Trophoblast cell (in vitro differentiated cells and primary cell): ENCODE measurements at places on chromosomes 7 and 10.

GRCh38 chr10:1147810-1148209 is 91.6 kb downstream of the WDR37 start:
- no peak for DNase-seq
- H3K36me3 ChIP-seq, result no peaks in the 10 kb centered on the region
- no peak overlapping the region for H3K4me3 ChIP-seq
- H3K4me1 ChIP-seq, result no peaks in the 10 kb centered on the region
- no peaks in the 10 kb centered on the region for H3K27me3 ChIP-seq

DNA sequence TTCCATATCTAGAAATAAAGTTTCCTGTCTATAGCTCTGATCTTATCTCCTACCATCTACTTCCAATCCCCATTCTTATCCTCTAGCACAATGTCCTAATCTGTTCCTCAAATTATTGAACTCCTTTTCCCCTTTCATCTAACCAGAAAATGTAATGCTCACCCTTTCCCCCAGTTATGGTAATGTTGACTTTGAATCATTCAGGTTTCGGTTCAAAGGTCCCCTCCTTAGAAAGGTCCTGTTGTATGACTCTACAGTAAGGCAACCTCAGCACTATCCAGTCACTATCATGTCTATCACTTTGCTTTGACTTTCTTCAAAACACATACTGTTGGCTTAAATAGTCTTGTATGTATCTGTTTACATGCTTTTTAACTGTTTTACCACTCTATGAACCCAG is 264.2 kb upstream of the PCDH15 start:
- H3K27me3 ChIP-seq, result no peaks in the 10 kb centered on the region
- H3K27ac ChIP-seq, result no peak overlapping the region
- no peak for DNase-seq
- no peak overlapping the region for H3K4me3 ChIP-seq
- no peaks in the 10 kb centered on the region for H3K4me1 ChIP-seq

DNA sequence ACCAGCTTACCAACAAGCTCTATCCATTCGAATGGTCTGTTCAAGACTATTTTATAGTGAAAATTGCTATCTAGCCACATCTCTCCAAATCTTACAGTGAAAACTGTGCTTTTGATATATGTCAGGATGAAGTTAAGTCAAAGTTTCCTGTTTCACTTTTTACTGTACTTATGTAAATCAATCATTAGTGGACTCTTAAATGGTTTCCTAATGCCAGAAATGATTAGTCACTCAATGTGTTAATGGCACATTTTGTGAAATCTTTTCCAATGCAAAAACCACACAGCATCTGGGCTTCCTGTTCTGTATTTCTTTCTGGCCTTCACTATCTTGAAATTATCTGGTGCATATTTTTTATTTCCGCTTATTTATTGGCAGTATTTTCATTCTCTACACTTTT is 87.3 kb upstream of the STEAP1B start:
- H3K27me3 ChIP-seq, result no peaks in the 10 kb centered on the region
- no peak overlapping the region for H3K27ac ChIP-seq
- H3K4me1 ChIP-seq, result peaks cover 22% of the 10 kb centered on the region
- no peak for DNase-seq

DNA sequence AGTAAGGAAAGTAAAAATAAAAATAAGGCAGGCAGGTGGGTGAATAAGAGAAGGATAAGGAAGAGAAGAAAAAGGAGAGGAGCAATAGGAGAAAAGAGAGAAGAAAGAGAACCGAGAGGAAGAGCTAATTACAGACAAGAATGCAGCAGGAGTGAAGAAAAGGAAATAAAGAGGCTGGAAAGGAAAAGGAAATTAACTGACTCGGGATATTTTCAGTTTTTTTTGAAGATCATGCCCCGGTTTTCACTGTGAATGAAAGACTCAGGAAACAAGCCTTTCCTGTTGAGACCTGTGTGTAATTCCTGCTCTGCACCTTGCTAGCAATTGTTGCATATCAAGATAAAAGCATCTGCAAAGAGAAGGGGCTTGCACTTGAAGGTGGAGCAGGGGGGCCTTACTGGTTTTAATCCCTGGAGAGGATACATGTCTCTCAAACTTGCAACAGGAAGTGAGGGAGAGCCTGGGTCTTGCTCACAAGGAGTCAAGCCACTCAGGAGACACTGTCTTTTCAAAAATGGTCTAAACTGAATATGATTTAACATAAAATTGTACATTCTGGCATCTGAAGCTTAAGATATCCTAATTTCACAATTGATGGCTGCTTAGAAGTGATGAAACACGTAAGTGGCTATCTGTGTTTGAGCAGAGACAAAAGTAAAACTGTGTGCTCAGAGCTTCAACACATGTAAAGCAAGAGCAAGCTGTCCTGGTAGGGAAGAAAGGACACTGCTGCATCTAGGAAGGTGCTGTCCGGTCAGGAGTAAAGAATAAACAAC is 157.6 kb downstream of the FAM107B start:
- no peaks in the 10 kb centered on the region for H3K27me3 ChIP-seq
- H3K27ac ChIP-seq, result no peak overlapping the region
- H3K4me1 ChIP-seq, result no peaks in the 10 kb centered on the region
- DNase-seq, result no peak
- no peak overlapping the region for H3K4me3 ChIP-seq

- no peaks in the 10 kb centered on the region for H3K27me3 ChIP-seq
- no peak for DNase-seq
- no peak overlapping the region for H3K27ac ChIP-seq
- no peaks in the 10 kb centered on the region for H3K4me1 ChIP-seq
- H3K4me3 ChIP-seq, result no peak overlapping the region
Measured at GRCh38 chr7:96962221-96962885, 43.0 kb upstream of the DLX6 start.

DNA sequence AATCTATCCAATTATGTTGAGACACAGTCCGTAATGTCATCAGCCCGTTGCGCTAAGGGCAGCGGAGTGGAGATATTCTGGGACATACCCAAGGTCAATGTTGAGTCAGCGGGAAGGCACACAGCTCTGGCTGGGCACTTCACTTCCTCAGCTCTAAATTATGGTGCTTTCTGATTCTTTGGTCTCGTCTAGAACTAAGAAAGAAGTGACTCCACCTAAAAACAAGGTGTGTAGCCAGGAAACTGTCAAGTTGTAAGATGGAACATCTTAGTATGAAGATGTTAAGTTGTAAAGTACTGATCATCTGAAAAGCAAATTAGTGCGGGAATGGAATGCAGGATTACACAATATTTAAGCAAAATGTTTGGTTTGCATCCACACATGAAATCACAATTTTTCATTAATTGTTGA is 43.1 kb downstream of the BAIAP2L1 start:
- no peaks in the 10 kb centered on the region for H3K27me3 ChIP-seq
- peaks cover 4% of the 10 kb centered on the region for H3K36me3 ChIP-seq
- peaks cover 30% of the 10 kb centered on the region for H3K4me1 ChIP-seq

DNA sequence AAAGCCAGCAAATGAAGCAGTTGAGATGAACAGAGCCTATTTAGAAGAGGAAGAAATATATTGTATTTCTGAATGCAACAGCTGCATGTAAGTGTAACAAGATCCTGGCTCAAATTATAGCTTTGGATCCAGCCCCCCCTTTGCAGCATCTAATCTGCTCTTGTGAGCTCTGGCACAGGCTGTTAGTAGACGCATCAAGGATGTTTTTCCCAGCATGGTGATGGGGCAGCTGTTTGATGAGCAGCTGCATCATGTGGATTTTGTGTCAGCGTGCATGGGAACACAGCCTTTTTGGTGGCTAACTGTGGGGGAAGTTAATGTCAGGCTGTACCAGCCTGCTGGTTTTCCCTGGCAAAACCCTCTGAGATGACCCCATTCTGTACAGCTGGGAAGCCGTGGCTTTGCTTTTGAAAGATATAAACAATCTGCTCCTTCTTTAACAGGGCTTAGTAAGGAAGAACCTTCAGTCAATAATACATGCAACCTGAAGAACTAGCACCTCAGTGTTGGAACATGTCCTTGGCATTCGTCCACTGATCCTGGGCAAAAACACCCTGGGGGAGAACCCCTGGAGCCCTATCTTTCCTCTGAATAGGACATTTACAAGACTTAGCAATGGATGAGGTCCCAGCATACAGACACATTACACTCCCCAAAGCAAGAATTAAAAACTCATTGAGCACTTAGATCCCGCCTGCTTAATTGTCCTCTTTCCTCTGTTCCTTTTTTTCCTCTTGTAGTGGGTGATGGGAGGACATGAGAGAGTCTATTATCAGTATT is 70.6 kb downstream of the NPS start:
- DNase-seq, result no peak
- H3K4me3 ChIP-seq, result no peak overlapping the region
- no peaks in the 10 kb centered on the region for H3K27me3 ChIP-seq
- no peaks in the 10 kb centered on the region for H3K36me3 ChIP-seq
- H3K4me1 ChIP-seq, result no peaks in the 10 kb centered on the region

- H3K4me1 ChIP-seq, result no peaks in the 10 kb centered on the region
- DNase-seq, result no peak
- H3K4me3 ChIP-seq, result no peak overlapping the region
- no peak overlapping the region for H3K27ac ChIP-seq
- H3K36me3 ChIP-seq, result no peaks in the 10 kb centered on the region
Measured at GRCh38 chr10:117603081-117603480, 60.5 kb downstream of the EMX2 start.

- no peak overlapping the region for H3K4me3 ChIP-seq
- H3K36me3 ChIP-seq, result no peaks in the 10 kb centered on the region
- H3K27me3 ChIP-seq, result no peaks in the 10 kb centered on the region
Measured at GRCh38 chr10:14340051-14340744, 9.5 kb upstream of the FRMD4A start.

DNA sequence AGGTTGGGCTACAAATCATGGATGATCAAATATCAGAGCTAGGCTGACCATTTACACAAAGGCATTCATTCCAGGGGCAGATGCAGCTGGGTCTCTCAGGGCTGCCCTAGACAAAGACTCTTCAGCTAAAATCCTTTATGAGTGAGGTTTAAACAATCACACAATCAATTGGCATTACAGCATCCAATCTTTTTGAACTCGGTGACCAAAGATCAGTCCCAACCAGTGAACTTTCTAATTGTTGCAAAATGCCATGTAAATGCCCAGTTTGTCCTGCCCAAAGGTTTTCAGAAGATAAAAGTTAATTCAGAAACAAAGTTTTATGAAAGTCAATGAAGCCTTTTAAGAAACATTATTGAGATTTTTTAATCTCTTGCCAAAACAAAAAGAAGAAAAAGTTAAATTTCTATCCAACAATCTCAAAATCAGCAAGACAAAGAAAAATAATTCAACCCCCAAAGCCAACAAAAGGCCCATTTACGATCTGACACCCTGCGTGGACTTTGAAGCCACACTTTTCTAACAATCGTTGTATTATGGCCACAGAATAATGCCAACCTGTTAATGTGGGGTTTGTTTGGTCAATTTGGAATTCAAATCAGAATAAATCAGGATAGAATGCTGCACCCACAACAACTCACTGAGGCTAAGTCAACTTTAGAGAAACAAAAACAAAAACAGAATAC is 40.9 kb downstream of the GPR37 start:
- no peaks in the 10 kb centered on the region for H3K4me1 ChIP-seq
- no peaks in the 10 kb centered on the region for H3K27me3 ChIP-seq
- DNase-seq, result no peak
- no peak overlapping the region for H3K4me3 ChIP-seq
- no peak overlapping the region for H3K27ac ChIP-seq

DNA sequence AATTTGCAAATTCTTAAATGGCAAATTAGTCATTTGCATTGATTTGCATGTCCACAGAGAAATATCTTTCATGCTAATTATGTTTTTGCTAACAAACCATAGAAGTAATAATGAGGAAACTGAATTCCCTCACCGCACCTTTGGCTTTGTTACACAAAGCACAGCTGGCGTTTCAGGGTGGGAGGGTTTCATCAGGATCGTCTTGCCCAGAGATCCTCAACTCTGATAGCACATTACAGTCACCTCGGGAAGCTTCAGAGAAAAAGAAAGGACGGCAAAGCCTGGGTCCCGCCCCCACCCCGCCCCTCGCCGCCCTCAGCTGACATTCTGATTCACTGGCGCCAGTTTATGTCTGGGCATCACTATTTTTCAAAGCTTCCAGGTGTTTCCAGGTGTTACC is 119.4 kb downstream of the PTPRN2 start:
- H3K36me3 ChIP-seq, result no peaks in the 10 kb centered on the region
- DNase-seq, result no peak
- no peaks in the 10 kb centered on the region for H3K27me3 ChIP-seq

DNA sequence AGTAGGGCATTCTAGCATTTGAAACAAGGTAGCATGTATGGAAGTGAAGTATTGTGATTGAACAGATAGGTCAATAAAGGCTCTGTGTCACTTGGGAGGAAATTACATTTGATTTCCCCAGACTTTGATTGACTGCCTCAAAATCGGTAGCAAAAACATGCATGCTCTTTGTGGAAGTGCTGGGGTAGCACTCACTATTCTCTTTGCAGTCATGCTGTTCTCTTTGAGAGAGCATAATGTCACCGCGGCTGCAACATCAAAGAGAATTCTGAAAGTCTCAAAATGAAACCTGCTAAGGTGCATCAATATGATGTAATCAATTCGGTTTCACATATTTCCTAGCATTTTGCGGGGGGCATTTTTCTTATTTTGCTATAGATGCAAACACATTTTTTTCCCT is 64.2 kb downstream of the ARMC3 start:
- H3K27ac ChIP-seq, result no peak overlapping the region
- DNase-seq, result no peak
- no peaks in the 10 kb centered on the region for H3K36me3 ChIP-seq

DNA sequence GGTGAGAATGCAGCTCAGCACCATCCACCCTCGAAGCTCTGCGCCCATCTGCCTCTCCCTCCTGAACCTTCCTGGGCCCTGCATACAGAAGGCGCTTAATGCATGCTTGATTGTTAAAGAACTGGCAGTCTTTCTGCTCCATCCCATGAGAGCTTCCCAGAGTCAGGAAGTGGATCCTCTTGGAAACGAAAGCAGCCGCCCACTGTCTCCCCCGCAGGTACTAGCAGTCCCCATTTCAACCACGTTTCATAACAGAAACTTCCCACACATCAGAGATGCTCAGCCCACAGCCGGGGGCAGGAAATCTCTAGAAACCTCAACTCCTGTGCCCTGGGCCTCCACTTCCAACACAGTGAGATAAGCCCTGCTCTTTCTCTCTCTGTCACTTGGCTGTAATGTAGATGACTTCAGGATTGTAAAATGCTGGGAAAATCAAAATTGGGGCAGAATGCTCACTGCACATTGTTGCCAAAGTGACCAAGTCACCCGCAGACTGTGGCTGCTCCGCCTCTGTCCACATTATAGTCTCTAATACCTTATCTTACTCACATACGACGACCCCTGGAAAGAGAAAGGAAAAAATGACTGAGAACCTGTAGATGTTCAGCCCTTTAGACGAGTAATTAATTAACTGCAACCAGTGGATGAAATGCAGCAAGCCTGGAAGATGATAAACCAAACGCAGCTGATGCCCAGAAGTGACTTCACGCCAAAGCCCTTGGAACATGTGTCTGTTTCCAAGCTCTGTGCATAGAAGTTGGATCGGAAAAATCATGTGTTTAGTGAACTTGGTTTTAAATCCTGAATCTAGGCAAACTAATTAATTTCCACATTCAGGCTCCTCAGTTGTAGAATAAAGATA is 28.5 kb downstream of the GSDME start:
- H3K27ac ChIP-seq, result no peak overlapping the region
- no peak overlapping the region for H3K4me3 ChIP-seq
- no peaks in the 10 kb centered on the region for H3K36me3 ChIP-seq
- DNase-seq, result no peak
- H3K4me1 ChIP-seq, result peaks cover 15% of the 10 kb centered on the region
- H3K27me3 ChIP-seq, result no peaks in the 10 kb centered on the region

GRCh38 chr10:118562851-118563250 is 32.6 kb downstream of the PRLHR start:
- no peaks in the 10 kb centered on the region for H3K36me3 ChIP-seq
- no peaks in the 10 kb centered on the region for H3K4me1 ChIP-seq
- no peak overlapping the region for H3K27ac ChIP-seq

- H3K4me3 ChIP-seq, result no peak overlapping the region
- no peak overlapping the region for H3K27ac ChIP-seq
- no peaks in the 10 kb centered on the region for H3K27me3 ChIP-seq
- H3K4me1 ChIP-seq, result no peaks in the 10 kb centered on the region
Measured at GRCh38 chr10:37638569-37638968, 218.8 kb downstream of the ZNF248 start.
